ENCODE measurements at places on chromosomes 4 and X. TPM values are rescaled to one million over a fixed set of nuclear protein-coding genes. Genes with fewer than 3 reads are reported as not detected.

DNA sequence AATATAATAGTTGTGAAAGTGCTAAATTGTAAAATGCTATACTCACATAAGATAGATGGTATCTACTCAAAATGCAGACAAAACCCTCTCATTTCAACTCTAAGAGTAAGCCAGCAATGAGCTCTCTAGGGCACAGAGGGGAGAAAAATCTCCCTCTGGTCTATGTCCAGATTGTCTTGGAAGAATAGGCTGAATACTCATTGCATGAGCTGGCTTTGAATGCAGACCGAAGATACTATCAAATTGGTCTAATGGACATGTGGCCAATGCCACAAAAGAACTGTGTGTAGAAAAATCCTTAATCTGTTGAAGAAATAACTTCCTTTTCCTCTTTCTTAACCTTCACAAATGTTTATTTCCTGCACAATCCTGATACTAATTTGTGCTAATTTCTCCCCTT is 3.5 kb downstream of the ZXDA start:
- H3K4me1 ChIP-seq, result no peaks in the 10 kb centered on the region
- DNase-seq, result no peak
- H3K27me3 ChIP-seq, result no peaks in the 10 kb centered on the region
- H3K4me3 ChIP-seq, result no peak overlapping the region
- H3K36me3 ChIP-seq, result no peaks in the 10 kb centered on the region

DNA sequence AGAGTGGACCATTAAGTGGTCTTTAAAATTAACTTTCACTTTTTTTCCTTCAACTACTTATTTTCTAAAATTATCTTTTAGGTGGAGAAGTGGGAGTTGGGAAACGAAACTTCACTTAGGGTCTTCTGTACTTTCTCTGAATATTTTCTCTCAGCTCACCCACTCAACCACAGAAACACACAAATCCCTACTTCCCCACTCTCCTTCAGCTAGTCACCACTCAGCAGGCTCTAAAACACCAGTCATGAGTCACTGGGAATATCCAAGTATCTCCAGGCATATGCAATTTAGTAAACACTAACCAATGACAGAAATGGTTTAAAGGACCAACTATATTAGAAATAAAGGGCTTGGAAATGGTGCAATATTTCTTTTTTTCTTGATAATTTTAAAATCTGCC is 153.0 kb upstream of the RPS6KA6 start:
- no peaks in the 10 kb centered on the region for H3K4me1 ChIP-seq
- no peak overlapping the region for H3K4me3 ChIP-seq
- DNase-seq, result no peak
- H3K27me3 ChIP-seq, result no peaks in the 10 kb centered on the region
- H3K36me3 ChIP-seq, result no peaks in the 10 kb centered on the region

DNA sequence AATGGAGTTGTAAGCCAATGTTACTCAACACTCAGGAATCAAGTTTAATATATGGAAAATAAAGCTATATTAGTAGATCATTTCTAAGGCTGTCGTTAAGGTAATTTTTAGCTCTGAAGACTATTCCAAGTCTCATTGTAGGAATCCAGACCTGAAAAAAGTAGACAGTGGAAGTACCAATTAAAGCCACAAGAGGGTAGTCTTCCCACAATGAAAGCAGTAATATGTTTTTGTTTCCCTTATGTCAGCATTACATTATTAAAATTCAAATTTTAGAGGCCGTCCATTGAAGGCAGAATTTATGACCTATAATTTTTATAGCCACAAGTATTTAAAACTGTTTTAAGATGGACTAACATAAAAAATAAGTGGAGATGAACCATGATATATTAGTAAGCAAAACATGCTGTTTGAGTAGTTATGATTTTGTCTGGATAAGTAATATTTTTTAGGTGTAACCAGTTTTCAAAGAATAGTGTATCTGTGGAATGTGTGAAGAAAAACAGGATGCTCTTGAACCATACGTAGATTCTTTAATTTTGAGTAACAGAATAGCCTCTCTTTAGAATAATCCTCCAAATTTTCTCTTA is 372.6 kb upstream of the TECRL start:
- H3K27ac ChIP-seq, result no peak overlapping the region
- DNase-seq, result no peak
- no peaks in the 10 kb centered on the region for H3K36me3 ChIP-seq
- no peak overlapping the region for H3K4me3 ChIP-seq

DNA sequence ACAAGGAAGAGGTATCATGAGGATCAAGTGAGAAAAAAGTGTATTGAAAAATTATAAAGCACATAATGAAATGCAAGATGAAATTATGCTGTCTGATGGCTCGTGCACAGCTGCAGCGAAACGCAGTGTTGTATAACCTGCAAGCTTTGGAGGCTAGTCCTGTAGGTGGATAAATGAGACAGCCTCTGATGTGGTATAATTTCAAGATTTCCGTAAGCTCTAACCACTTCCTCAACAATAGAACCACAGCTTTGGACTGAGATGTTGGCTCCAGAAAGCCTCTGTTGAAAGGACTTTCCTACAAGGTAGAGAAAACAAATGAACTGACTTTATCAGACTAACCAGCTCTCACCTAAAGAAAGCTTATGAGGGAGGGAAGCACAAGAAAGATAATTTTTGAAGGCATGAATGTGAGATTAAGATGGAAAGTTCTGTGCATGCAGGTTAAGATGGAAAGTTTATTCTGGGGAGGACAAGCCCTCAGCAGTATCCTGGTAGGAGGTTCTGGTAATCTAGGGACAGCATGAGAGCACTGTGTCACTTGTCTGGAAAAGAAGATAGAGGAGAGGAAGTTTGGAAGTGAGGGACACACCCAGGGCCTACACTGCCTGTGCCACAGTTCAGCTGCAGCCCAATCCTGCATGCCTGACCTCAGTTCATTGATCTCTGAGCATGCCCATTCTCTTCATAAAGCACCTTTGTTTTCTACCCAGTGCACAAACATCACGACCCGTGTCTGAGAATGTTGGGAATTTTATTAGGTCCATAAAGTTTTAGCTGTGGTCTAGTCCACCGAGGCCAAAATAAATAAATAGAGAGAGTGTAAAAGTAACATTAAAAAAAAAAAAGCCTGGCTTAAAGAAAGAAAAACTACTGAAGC is 161.5 kb upstream of the SFRP2 start:
- H3K27me3 ChIP-seq, result no peaks in the 10 kb centered on the region
- DNase-seq, result no peak
- peaks cover 39% of the 10 kb centered on the region for H3K36me3 ChIP-seq
- H3K4me3 ChIP-seq, result no peak overlapping the region

The BEX5 gene
- total RNA-seq, result 3.8 TPM

The EDNRA gene
- 6.9 TPM for total RNA-seq

The LRAT gene
- 0.20 TPM for total RNA-seq

The PRDM8 gene
- 2.6 TPM for total RNA-seq

DNA sequence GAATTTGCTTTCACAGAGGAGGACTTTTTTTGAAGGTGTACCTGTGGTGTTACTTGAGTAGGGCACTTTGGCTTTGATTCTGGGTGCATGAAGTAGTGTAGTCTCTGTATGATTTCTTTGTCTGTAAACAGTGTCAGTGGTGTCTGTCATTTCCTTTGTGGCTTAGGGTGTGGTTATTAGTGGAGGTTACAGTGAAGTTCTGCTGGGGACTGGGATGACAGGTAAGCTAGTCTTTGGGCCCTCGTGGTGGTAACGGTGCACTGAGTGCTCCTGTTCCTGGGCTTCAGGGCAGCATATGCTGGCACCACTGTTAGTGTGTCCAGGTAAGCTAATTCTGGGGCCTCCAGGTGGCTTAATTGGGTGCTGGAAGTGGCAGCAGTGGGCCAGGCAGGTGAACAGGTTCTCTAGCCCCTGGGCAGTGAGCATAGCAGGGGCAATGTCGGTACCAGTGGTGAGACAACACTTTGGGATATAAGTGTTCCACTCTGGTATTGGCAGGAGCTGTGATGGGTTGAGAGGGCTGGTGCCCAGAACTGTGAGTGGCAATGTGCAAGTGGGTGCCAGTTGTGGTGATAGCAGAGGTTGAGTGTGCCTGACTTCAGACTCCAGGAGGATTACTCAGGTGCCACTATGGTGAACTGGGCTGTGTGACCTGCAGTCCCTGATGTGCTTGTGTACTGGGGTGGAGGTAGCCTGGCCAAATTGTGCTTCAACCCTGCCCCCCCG is 26.0 kb upstream of the VSIG1 start:
- H3K4me3 ChIP-seq, result no peak overlapping the region
- DNase-seq, result no peak
- H3K36me3 ChIP-seq, result no peaks in the 10 kb centered on the region
- H3K27ac ChIP-seq, result no peak overlapping the region

DNA sequence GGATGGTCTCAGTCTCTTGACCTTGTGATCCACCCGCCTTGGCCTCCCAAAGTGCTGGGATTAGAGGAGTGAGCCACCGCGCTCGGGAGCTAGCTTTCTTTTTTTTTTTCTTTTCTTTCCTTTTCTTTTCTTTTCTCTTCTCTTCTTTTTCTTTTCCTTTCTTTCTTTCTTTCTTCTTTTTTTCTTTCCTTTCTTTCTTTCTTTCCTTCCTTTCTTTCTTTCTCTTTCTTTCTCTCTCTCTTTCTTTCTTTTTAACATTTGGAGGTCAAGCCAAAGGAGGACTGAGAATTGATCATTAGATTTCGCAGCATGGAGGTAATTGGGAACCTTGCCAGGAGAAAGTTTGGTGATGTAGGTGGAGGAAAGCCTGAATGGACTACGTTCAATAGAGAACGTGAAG is 67.4 kb downstream of the LARP7 start:
- H3K27me3 ChIP-seq, result peaks cover 80% of the 10 kb centered on the region
- no peak for DNase-seq
- peaks cover 20% of the 10 kb centered on the region for H3K4me1 ChIP-seq
- H3K4me3 ChIP-seq, result peak overlapping the region; percentile 91
- H3K36me3 ChIP-seq, result no peaks in the 10 kb centered on the region

- no peak overlapping the region for H3K27ac ChIP-seq
- DNase-seq, result no peak
- H3K27me3 ChIP-seq, result no peaks in the 10 kb centered on the region
Measured at GRCh38 chrX:50054147-50054546, 131.8 kb downstream of the CLCN5 start.

DNA sequence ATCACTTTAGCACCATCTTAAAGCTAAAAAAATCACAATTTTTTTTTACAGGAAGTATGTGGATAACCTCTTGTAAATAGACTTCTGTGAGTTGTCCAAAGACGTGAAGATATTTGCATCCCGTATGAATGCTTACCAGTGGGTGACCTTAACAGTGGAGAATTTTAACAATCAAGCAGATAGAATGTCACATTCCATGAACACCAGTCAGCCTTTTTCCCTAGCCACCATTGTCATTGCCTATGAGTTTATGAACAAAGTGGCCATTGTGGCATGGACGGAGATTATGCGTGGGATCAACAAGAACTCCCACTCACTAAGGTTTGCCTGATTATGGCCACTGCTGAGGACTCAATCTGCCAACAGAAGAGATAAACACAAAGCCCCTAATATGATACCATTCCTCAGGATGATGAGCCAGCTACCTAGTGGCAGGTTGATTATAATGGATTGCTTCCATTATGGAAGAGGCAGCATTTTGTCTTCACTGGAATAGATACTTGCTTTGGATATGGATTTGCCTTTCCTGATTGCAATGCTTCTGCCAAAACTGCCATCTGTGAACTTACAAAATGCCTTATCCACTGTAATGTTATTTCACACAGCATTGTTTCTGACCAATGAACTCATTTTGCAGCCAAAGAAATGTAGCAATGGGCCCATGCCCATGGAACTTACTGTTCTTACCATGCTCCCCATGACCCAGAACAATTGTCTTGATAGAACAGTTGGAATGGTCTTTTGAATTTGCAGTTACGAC is 830.9 kb upstream of the NDST4 start:
- no peak for DNase-seq
- H3K27ac ChIP-seq, result no peak overlapping the region
- H3K4me1 ChIP-seq, result no peaks in the 10 kb centered on the region

The FGF13 gene
- 81.1 TPM for total RNA-seq

- no peak overlapping the region for H3K27ac ChIP-seq
- H3K4me3 ChIP-seq, result no peak overlapping the region
- H3K36me3 ChIP-seq, result peaks cover 2% of the 10 kb centered on the region
- H3K4me1 ChIP-seq, result no peaks in the 10 kb centered on the region
- H3K27me3 ChIP-seq, result no peaks in the 10 kb centered on the region
- DNase-seq, result no peak
Measured at GRCh38 chr4:107917500-107917899, 13.8 kb upstream of the CYP2U1 start.

GRCh38 chr4:76342191-76342590 is 35.7 kb downstream of the STBD1 start:
- no peak overlapping the region for H3K4me3 ChIP-seq
- no peaks in the 10 kb centered on the region for H3K27me3 ChIP-seq
- H3K4me1 ChIP-seq, result peaks cover 16% of the 10 kb centered on the region
- no peak overlapping the region for H3K27ac ChIP-seq

GRCh38 chr4:3704669-3705068 is 61.5 kb upstream of the ADRA2C start:
- H3K36me3 ChIP-seq, result no peaks in the 10 kb centered on the region
- H3K4me1 ChIP-seq, result peaks cover 6% of the 10 kb centered on the region
- H3K4me3 ChIP-seq, result no peak overlapping the region
- no peak overlapping the region for H3K27ac ChIP-seq
- peaks cover 32% of the 10 kb centered on the region for H3K27me3 ChIP-seq

The PROM1 gene
- 60.8 TPM for total RNA-seq

The TEX13D gene
- 1.9 TPM for total RNA-seq

DNA sequence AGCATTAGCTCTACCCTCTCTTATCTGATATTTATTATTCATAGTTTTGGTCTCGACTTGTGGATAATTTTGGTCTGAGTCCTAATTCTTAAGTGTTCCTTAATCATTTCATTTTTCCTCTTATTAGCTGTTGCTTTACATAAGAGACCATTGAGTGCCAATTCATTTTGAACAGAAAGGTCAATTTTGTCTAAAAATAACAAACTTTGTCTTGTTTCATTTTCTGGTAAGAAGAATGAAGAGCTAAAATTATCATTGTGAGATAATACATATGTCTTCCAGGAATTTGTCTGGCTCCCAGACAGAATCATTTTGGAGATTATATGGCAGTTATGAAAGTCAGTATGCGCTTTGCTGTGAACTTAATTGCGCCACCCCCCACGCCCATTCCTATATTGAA is 1471.8 kb downstream of the PCDH7 start:
- no peaks in the 10 kb centered on the region for H3K27me3 ChIP-seq
- no peaks in the 10 kb centered on the region for H3K4me1 ChIP-seq
- DNase-seq, result no peak
- H3K27ac ChIP-seq, result no peak overlapping the region
- no peaks in the 10 kb centered on the region for H3K36me3 ChIP-seq

- H3K27ac ChIP-seq, result peak overlapping the region; percentile 16
- DNase-seq, result no peak
- H3K4me1 ChIP-seq, result no peaks in the 10 kb centered on the region
- H3K4me3 ChIP-seq, result no peak overlapping the region
- H3K27me3 ChIP-seq, result no peaks in the 10 kb centered on the region
- no peaks in the 10 kb centered on the region for H3K36me3 ChIP-seq
Measured at GRCh38 chr4:24413311-24413784, 171.0 kb downstream of the DHX15 start.

DNA sequence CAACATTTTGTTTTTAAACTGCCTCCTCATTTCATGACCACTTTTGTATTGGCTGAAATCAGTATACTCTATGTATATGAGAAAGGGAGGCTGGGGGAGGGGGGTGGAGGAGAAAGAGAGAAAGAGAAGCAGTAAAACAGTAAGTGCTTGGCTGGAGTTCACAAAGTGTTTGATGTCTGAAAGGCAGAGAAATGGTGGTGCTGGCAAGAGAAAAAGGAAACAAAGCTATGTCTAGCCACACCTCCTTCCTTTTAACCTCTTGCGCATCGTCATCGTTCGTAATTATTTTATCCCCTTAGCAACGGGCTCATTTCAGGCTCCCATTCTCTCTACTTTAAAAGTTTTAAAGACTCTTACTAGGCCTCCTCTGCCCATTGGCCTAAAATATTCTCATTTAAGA is 25.6 kb downstream of the RPA4 start:
- H3K27ac ChIP-seq, result peak overlapping the region; percentile 60
- DNase-seq, result no peak
- no peak overlapping the region for H3K4me3 ChIP-seq
- H3K27me3 ChIP-seq, result no peaks in the 10 kb centered on the region
